Activated CD8-positive, alpha-beta memory T cell treated with anti-CD3 and anti-CD28 coated beads, Interleukin-2, amount 10 ng/mL, durations not matched to agents 7 days and 5 days (primary cell): ENCODE measurements at places on chromosomes 13 and 19. TPM values are rescaled to one million over a fixed set of nuclear protein-coding genes. Genes with fewer than 3 reads are reported as not detected.

GRCh38 chr19:43934985-43935708 is at the start of gene ZNF45:
Gene ZNF45, minus strand, starts transcription at chr19:43935282. Its CDS starts 13,097 bp downstream, at chr19:43922185.
- H3K27me3 ChIP-seq = no peaks in the 10 kb centered on the region
- H3K27ac ChIP-seq = peak within 1 kb of the TSS; percentile 90
- peak; percentile 91 for DNase-seq
- peaks cover 31% of the 10 kb centered on the region for H3K36me3 ChIP-seq

GRCh38 chr19:18768997-18769891 is 21.9 kb downstream of the COMP start:
- no peak overlapping the region for H3K27ac ChIP-seq
- no peak overlapping the region for H3K4me3 ChIP-seq
- H3K36me3 ChIP-seq = no peaks in the 10 kb centered on the region
- H3K27me3 ChIP-seq = no peaks in the 10 kb centered on the region

GRCh38 chr13:48783695-48784230 is 130.0 kb downstream of the CYSLTR2 start:
- H3K4me3 ChIP-seq = no peak overlapping the region
- peaks cover 6% of the 10 kb centered on the region for H3K36me3 ChIP-seq
- DNase-seq = no peak
- peaks cover 9% of the 10 kb centered on the region for H3K27me3 ChIP-seq
- no peak overlapping the region for H3K27ac ChIP-seq
- H3K4me1 ChIP-seq = no peaks in the 10 kb centered on the region

- H3K27ac ChIP-seq = no peak overlapping the region
- no peak overlapping the region for H3K4me3 ChIP-seq
- DNase-seq = no peak
These were observed 13.8 kb upstream of the OR10H1 start for GRCh38 chr19:15829306-15829698.

- H3K27ac ChIP-seq = no peak overlapping the region
- no peaks in the 10 kb centered on the region for H3K36me3 ChIP-seq
- no peaks in the 10 kb centered on the region for H3K4me1 ChIP-seq
- no peak for DNase-seq
These were observed 155.5 kb downstream of the TNFSF13B start for GRCh38 chr13:108425056-108425455.

DNA sequence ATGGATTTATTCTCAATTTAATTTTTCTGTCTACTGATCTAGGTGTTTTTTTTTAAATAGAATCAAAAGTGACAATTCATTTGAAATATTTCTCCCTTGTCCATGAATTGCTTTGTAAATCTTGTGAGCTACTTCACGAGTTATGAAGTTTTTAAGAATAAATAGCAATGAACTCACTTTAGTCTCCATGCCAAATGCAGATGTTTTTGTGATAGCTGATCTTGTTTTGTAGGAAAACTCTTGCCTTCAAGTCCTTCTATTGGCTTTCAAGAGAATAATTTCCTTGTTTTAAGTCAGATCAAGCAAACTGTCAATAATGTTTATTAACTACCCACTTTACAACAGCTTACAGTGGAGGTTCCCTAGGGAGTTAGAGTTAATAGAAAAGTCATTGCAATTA is 99.8 kb downstream of the ITGBL1 start:
- H3K36me3 ChIP-seq = no peaks in the 10 kb centered on the region
- peaks cover 5% of the 10 kb centered on the region for H3K27me3 ChIP-seq
- no peak overlapping the region for H3K27ac ChIP-seq
- H3K4me3 ChIP-seq = no peak overlapping the region

DNA sequence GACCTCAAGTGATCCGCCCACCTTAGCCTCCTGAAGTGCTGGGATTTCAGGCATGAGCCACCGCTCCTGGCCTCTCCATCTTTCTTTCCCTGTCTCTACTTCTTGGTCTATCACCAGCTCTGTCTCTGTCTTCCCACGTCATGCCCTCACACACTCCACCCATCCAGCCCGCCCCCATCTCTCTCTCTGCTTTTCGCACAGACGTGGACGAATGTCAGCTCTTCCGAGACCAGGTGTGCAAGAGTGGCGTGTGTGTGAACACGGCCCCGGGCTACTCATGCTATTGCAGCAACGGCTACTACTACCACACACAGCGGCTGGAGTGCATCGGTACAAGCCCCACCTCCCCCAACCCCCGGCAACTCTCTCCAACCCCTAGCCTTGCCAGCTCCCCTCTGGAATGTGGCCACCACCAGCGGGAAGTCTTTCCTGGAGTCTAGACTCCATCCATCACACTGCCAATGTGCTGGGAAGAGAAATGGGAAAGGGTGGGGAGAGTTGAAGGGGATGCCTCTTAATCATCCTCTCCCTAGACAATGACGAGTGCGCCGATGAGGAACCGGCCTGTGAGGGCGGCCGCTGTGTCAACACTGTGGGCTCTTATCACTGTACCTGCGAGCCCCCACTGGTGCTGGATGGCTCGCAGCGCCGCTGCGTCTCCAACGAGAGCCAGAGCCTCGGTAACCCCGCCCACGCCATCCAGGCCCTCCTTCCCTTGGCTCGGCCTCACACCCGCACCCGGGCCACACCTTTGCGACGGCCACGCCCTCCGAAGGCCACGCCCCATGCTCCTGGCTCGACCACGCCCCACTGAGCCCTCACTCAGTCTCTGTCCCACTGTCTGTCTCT is 22.5 kb downstream of the LTBP4 start:
- H3K27ac ChIP-seq = no peak overlapping the region
- H3K36me3 ChIP-seq = peaks cover 16% of the 10 kb centered on the region
- H3K4me3 ChIP-seq = no peak overlapping the region
- H3K27me3 ChIP-seq = no peaks in the 10 kb centered on the region

- no peak within 1 kb of the TSS for H3K27ac ChIP-seq
- H3K4me1 ChIP-seq = peaks cover 37% of the 10 kb centered on the region
- peak within 1 kb of the TSS; percentile 78 for H3K4me3 ChIP-seq
- no peaks in the 10 kb centered on the region for H3K27me3 ChIP-seq
- DNase-seq = peak; percentile 95
These were observed at the start of gene MAST3 for GRCh38 chr19:18097217-18097992. Gene MAST3, plus strand, starts transcription at chr19:18097778. Its CDS starts 15 bp downstream, at chr19:18097793.

- peaks cover 29% of the 10 kb centered on the region for H3K4me1 ChIP-seq
- H3K27me3 ChIP-seq = peaks cover 7% of the 10 kb centered on the region
- DNase-seq = peak; percentile 97
- H3K4me3 ChIP-seq = peak within 1 kb of the TSS; percentile 89
- H3K36me3 ChIP-seq = no peaks in the 10 kb centered on the region
These were observed at the start of gene MLLT1 for GRCh38 chr19:6279931-6280591. Gene MLLT1, minus strand, starts transcription at chr19:6279975. Its CDS starts 191 bp downstream, at chr19:6279784.

GRCh38 chr13:31885994-31886393 is 145.6 kb upstream of the FRY start:
- H3K4me3 ChIP-seq = no peak overlapping the region
- no peaks in the 10 kb centered on the region for H3K36me3 ChIP-seq
- H3K27ac ChIP-seq = no peak overlapping the region
- no peaks in the 10 kb centered on the region for H3K4me1 ChIP-seq
- peaks cover 6% of the 10 kb centered on the region for H3K27me3 ChIP-seq
- DNase-seq = no peak

GRCh38 chr19:10291554-10292205 is 1.9 kb downstream of the ICAM5 start:
- H3K36me3 ChIP-seq = peaks cover 2% of the 10 kb centered on the region
- DNase-seq = no peak
- peaks cover 69% of the 10 kb centered on the region for H3K4me1 ChIP-seq
- H3K4me3 ChIP-seq = peak overlapping the region; percentile 68
- H3K27ac ChIP-seq = peak overlapping the region; percentile 68

- H3K4me1 ChIP-seq = no peaks in the 10 kb centered on the region
- H3K36me3 ChIP-seq = peaks cover 2% of the 10 kb centered on the region
- DNase-seq = no peak
- H3K27me3 ChIP-seq = no peaks in the 10 kb centered on the region
- H3K4me3 ChIP-seq = no peak overlapping the region
- H3K27ac ChIP-seq = no peak overlapping the region
These were observed 41.2 kb upstream of the ZNF835 start for GRCh38 chr19:56712611-56713276.

The CYSLTR2 gene
- 4.0 TPM for total RNA-seq

The TUBA3C gene
- not detected for total RNA-seq

The TEX29 gene
- total RNA-seq = 0.40 TPM

The KIR2DL4 gene
- total RNA-seq = 0.70 TPM

The DCT gene
- 0.06 TPM for total RNA-seq

The LGALS14 gene
- 0.37 TPM for total RNA-seq

The FAM216B gene
- total RNA-seq = not detected
